Stomach (tissue), 19 donors: ENCODE measurements at places on chromosomes 2 and 18.

GRCh38 chr2:86636842-86637241 lies 13.2 kb upstream of the RNF103 start:
- DNase-seq = no peak

DNA sequence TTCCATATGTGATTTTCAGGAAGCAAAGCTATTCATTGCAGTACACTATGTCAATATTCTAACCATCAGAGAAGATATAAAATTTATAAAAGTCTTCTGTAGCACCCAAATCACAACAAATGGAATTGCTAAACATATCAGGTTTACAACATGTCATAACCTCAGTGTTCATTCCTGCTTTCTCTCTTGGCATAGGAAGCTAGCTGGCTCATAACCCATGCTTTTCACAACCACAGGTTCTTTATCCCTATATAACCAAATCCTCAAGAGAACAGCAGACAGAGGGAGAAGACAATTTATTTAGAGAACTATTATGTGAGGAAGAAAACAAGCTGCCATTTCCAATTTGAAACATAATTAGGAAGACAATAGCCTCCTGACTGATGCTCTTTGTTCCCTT lies 997.0 kb upstream of the ACVR2A start:
- DNase-seq = no peak

DNA sequence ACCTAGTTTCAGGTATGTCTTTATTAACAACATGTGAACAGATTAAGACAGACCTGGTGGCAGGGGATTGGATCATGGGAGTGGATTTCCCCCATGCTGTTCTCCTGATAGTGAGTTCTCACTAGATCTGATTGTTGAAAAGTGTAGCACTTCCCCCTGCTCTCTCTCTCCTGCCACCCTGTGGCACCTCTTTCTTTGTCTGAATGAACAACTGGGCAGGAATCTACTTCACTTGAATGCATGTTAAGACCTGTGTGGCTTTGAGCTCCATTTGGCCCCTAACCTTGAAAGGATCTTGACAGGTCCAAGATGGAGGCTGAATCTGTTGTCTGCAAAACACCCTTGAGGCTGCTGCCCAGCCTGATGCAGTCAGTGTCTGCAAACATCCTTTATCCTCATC lies 194.4 kb downstream of the RNF144A start:
- DNase-seq = no peak

DNA sequence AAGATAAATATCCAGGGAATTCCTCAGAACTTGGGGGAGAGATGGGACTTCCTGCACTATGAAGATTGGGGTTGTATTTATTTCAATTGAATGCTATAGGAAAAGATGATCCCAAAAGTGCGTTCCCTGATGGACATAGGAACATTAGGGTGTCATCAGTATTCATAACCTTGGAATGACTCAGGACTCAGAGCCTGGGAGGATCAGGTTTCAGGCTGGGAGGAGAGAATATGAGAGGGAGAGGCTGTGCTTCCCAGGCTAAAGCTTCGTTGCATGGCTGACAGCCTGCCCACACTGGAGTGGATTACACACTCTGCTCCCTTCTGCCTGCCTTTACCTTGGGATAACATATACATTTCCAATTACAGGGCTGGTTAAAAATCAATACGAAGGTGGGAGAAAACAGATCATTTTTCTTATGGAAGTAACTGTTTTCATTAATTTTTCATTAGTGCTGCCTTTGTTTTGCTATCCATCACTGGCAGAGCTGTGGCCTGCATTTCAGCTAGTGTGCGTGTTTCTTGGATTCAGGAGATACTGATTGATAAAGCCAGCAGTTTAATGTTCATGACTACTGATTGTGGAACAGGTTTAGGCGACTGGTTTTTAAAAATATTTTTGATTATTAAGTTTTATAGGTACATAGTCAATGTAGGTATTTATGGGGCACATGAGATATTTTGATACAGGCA lies 118.7 kb downstream of the KCTD1 start:
- no peak for DNase-seq

GRCh38 chr2:85132397-85132796 lies 795 bp upstream of the TCF7L1 start:
- DNase-seq = no peak

GRCh38 chr2:216685327-216685875 lies 9.9 kb downstream of the IGFBP5 start:
- DNase-seq = no peak

DNA sequence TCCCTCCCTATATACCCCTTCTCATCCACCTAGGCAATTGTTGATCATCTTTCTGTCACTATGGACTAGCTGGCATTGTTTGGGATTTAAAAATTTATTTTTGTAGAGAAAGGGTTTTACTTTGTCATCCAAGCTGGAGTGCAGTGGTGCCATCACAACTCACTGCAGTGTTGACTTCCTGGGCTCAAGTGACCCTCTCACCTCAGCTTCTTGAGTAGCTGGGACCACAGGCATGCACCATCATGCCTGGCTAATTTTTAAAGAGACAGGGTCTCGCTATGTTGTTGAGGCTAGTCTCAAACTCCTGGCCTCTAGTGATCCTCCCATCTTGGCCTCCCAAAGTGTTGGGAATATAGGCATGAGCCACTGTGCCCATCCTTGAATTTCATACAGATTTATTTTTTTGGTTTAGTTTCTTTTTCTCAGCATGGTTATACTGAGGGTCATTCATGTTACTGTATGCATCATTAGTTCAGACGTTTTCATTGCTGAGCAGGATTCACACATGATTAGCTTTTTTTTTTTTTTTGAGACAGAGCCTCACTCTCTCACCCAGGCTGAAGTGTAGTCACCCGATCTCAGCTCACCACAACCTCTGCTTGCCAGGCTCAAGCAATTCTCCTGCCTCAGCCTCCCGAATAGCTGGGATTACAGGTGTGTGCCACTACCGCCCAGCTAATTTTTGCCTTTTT lies 8.6 kb upstream of the PCARE start:
- DNase-seq = no peak

- DNase-seq = peak; percentile 71
Observed at GRCh38 chr2:46487667-46488335, 8.4 kb downstream of the TMEM247 start.

- DNase-seq = no peak
Observed at GRCh38 chr2:41729800-41730364, 317.9 kb upstream of the PKDCC start.

DNA sequence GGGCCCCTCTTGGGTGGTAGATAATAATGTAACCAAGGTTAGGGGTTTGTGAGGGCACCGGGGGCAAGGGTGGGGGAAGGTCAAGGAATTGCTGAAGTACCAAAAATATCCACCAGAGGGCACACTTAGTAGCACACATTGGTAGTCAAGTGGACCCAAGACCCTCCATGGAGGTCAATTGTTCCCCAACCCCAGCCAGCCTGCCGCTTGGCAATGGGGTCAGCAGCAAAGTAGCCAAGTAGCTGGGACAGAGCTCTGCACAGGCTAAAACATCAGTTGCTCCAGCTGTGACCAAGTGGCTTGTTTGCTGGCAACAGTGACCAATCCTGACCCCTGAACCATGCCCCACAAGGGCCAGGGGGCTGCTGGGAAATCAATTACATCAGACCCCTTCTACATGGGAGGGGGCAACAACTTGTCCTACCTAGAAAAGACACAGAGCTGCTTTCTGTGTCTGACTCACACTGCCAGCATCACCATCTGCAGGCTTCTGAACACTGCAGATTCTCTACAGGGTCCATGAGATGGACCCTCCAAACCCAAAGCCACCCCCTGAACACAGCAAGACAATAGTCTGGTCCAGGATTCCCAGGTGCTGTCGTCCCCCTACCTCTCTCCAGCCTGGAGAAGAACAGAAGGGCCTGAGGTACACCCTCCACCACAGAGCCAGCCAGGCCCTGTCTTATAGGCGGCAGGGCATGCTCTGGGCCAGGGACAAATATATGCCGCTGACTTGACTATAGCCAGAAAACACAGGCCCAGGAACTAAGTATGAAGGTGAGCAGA lies 76.0 kb downstream of the EMX1 start:
- peak; percentile 26 for DNase-seq

- no peak for DNase-seq
Observed at GRCh38 chr18:36387310-36387709, 89.8 kb downstream of the FHOD3 start.

DNA sequence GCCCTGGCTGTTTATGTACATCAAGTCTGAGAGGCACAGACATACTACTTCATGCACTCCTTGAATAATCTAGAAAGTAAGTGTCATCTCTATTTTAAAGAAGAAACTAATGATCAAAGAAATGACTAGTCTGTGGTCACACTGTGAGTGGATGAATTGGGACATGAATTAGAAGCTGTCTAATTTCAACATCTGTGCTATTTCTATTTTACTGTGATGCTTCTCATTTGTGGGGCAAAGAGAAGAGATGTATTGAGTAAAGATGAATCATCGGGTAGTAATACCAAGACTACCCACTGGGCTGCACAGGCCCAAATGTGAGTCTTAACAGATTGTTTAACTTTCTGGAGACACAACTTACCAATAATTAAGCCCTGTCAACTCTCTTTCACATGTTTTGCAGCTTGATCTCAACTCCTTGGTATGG lies 42.4 kb upstream of the MTIF2 start:
- no peak for DNase-seq

GRCh38 chr2:133054297-133054696 lies 384.3 kb upstream of the LYPD1 start:
- no peak for DNase-seq

DNA sequence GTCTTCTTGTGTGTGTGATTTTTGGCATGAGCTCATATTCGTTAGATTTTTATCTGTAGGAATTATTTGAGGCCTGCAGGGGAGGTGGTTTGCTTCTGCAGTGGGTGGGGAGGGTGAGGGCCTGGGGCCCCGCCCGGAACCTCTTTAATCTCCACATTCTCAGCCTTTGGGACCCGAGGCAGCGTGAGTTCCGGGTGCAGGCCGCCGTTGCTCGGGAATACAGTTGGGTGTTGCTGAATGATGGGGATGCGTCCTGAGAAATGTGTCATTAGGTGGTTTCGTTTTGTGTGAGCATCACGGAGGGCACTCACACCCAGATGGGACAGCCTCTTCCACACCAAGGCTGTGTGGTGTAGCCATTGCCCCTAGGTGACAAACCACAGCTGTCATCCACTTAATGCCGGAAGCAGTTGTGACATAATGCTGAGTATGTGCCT lies 13.7 kb upstream of the GAL3ST2 start:
- no peak for DNase-seq

DNA sequence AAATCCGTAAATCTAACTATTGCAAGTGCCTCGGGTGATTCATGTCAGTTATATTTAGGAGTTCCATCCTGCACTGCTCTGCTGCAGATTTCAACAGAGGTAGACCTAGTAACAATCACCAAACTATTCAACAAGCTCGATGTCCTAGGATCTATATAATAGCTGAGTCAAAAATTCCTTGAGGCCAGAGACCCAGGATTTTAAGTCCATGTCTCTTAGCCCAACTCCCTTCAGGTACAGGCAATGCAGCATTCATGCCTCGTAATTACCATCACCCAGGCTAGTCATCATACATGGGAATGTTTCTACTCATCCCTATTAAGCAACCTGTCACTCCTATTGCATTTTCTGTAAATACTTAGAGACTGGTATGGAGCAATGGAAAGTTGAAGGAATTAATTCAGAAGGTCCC lies 729 bp downstream of the TM4SF20 start:
- DNase-seq = no peak

GRCh38 chr18:64330161-64330560 lies 181.3 kb upstream of the LINC00305 start:
- no peak for DNase-seq

DNA sequence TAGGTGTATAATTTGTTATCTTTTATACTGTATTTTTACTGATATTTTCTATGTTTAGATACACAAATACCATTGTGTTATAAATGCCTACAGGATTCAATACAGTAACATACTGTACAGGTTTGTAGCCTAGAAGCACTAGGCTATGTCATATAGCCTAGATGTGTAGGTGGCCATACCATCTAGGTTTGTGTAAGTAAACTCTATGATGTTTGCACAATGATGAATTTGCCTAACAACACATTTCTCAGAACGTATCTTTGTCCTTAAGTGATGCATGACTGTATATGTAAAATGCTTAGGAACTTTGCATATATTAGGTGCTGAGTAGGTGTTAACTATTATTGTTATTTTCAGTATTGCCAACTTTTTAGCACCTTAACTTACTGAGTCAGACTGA lies 17.3 kb downstream of the UNC80 start:
- no peak for DNase-seq

DNA sequence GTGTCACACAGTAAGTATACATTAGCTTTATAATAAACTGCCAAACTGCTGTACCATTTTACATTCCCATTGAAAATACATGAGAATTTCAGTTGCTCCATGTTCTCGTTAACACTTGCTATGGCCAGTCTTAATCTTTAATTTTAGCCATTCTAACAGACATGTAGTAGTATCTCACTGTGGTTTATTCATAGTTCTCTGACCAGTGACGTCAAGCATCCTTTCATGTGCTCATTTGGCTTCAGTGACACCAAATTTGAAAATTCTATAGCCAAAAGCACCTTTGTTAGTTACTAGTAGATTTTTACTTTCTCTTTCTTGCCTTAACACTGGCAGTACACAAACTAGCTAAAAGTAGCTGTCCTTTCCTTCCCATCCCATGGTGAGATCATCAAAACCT lies 43.0 kb downstream of the CYP1B1 start:
- DNase-seq = no peak
